ENCODE measurements at places on chromosomes 3 and 15.
A peak's percentile ranks its signal among the peaks of the same experiment; 100 is the strongest.

DNA sequence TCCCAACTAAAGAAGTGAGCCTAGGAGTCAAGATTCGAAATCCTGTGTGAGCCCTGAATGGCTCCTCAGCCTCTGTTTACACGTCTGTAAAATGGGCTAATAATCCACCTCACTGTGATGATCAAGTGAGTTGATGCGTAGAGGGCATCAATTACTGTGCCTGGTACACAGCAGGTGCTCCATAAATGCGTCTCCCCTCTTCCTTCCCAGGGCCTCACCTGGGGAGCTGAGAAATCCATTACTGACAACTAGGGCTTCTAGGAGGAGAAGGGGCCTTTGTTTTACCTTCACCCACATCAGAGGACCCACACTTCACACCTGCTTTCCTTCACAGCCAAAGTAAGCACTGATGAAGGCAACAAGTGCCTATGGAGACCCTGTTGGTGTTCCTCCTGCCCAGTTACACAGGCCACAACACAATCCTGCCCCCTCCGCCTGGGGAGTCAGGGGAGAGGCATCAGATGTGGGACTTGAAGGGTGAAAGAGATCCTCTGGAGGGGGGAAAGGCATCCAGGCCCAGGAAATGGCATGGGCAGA, 1.4 kb downstream of the CIB2 start:
- peak overlapping the region; percentile 12 for H3K27ac ChIP-seq
- H3K36me3 ChIP-seq = no peaks in the 10 kb centered on the region

GRCh38 chr15:68469162-68470048, 37.4 kb upstream of the ITGA11 start:
- no peak overlapping the region for H3K4me3 ChIP-seq
- no peaks in the 10 kb centered on the region for H3K36me3 ChIP-seq
- DNase-seq = no peak
- H3K27ac ChIP-seq = no peak overlapping the region

DNA sequence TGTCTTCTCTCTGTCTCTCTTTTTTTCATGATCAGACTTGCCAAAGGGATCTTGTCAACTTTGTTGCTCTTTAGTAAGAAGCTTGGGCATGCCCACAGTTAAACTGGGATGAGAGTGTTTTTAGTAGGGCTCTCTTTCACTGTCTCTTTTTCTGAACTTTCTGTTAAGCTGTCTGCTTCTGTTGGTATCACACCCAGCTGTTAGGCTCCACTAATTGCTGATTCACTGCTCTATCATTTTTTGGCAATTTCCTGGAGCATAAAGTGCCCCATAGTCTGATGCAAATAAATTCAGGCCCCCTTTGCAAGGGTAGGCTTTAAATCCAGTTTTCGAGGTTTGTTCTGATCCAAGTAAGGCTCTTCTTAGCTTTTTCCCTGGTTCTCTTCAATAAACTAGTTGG, 360.4 kb upstream of the ADAMTS9 start:
- no peaks in the 10 kb centered on the region for H3K36me3 ChIP-seq
- no peaks in the 10 kb centered on the region for H3K27me3 ChIP-seq
- no peak for DNase-seq
- H3K27ac ChIP-seq = no peak overlapping the region
- H3K4me3 ChIP-seq = no peak overlapping the region
- no peaks in the 10 kb centered on the region for H3K4me1 ChIP-seq

DNA sequence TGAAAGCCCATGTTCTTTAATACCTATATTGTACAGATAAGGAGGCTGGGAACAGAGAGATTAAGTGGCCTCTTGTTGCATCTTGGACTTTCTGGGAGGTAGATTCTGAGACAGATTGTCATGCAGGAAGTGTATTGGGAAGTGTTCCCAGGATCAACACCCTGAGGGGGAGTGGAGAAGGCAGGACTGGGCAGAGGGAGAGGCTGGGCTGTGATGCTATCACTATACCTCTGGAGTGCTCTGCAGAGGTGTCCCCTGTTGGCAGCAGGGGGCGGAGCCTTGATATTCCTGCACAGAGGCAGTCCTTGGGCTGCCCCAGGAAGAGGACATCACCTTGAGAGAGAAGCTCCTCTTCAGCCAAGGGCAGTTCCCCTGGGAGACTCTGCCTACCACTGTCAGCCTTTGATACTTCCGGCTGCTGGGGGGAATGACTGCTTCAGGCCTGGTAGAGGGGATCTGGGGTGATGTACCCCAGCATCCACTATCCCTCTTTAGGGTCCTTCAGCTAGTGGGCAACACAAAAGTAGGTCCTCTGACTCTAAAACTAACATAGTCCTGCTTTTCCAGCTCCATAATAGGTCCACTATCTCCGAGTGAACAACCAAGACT, 97.4 kb upstream of the RNU6-1 start:
- H3K36me3 ChIP-seq = no peaks in the 10 kb centered on the region
- H3K27ac ChIP-seq = no peak overlapping the region
- H3K27me3 ChIP-seq = peaks cover 4% of the 10 kb centered on the region

- H3K4me3 ChIP-seq = no peak overlapping the region
- H3K36me3 ChIP-seq = no peaks in the 10 kb centered on the region
- H3K4me1 ChIP-seq = no peaks in the 10 kb centered on the region
These were observed 306.8 kb downstream of the NTRK3 start for GRCh38 chr15:87949575-87950223.

DNA sequence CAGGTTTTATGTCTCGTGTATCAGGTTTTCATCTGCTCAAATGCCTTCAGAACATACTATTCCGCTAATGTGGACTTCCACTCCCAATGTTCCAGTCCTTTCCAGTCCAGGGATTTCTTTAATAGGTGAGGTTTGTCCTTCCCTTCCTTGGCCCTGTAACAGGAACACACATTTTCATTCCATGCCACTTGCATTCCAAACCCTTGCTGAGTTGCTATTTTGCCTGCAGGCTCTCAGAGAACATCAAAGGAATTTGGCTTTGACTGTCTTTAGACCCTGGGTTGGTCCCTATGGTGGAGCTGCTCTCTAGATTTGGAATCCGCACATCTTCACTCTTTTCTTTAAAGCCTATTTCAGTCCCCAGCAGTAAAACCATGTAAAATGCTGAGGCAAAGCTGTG, 12.3 kb upstream of the ALCAM start:
- H3K27ac ChIP-seq = no peak overlapping the region
- H3K27me3 ChIP-seq = peaks cover 9% of the 10 kb centered on the region
- H3K4me1 ChIP-seq = peaks cover 8% of the 10 kb centered on the region

GRCh38 chr15:42143866-42144625, 12.4 kb downstream of the PLA2G4F start:
- DNase-seq = no peak
- H3K27ac ChIP-seq = no peak overlapping the region
- no peak overlapping the region for H3K4me3 ChIP-seq
- H3K27me3 ChIP-seq = peaks cover 31% of the 10 kb centered on the region

- no peaks in the 10 kb centered on the region for H3K27me3 ChIP-seq
- no peaks in the 10 kb centered on the region for H3K36me3 ChIP-seq
- H3K4me1 ChIP-seq = no peaks in the 10 kb centered on the region
These were observed 127.5 kb upstream of the STRIT1 start for GRCh38 chr3:155420881-155421486.

DNA sequence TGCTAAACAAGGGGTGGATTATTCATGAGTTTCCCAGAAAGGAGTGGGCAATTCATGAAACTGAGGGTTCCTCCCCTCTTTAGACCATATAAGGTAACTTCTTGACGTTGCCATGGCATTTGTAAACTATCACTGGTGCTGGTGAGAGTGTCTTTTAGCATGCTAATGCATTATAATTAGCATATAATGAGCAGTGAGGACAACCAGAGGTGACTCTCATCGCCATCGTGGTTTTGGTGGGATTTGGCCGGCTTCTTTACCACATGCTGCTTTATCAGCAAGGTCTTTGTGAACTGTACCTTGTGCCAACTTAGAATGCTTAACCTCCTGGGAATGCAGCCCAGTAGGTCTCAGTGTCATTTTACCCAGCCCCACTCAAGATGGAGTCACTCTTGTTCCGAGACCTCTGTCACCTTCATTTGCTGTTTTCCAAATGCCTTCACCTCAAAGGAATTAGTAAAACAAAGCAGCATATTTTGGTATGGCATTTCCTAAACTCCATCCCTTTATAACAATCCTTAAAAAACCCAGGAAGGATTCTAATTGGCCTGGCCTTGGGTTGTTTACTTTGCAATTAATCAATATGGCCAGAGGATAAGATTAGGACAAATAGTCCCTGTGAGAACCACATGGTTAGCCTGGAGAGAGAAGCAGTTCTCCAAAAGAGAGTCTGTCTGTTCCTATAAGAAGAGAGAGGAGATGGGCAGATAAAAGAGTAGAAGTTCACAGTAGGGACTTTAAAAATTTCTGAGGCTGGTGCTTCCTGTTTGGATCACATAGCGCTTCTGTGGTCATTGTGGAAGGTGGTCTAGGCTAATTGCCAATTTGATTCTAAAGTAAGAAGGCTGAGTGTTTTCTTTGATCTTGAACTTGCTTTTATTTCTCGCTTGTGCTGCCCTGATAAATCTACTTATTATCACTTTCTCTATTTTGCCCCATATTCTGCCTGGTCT, 155.2 kb upstream of the EOMES start:
- DNase-seq = no peak
- H3K27me3 ChIP-seq = no peaks in the 10 kb centered on the region
- no peak overlapping the region for H3K27ac ChIP-seq
- H3K4me3 ChIP-seq = no peak overlapping the region

GRCh38 chr3:115766587-115767482, 143.5 kb downstream of the GAP43 start:
- no peak overlapping the region for H3K27ac ChIP-seq
- DNase-seq = no peak
- no peak overlapping the region for H3K4me3 ChIP-seq
- no peaks in the 10 kb centered on the region for H3K4me1 ChIP-seq
- H3K36me3 ChIP-seq = no peaks in the 10 kb centered on the region

GRCh38 chr3:134896696-134897095, 101.6 kb downstream of the EPHB1 start:
- H3K27ac ChIP-seq = no peak overlapping the region
- H3K4me3 ChIP-seq = no peak overlapping the region
- no peaks in the 10 kb centered on the region for H3K4me1 ChIP-seq
- no peak for DNase-seq

- H3K27ac ChIP-seq = no peak overlapping the region
- H3K4me1 ChIP-seq = no peaks in the 10 kb centered on the region
- H3K4me3 ChIP-seq = no peak overlapping the region
- H3K36me3 ChIP-seq = no peaks in the 10 kb centered on the region
These were observed 20.1 kb upstream of the CD96 start for GRCh38 chr3:111521891-111522290.

GRCh38 chr3:13083898-13084297, 10.7 kb upstream of the IQSEC1 start:
- DNase-seq = no peak
- no peaks in the 10 kb centered on the region for H3K4me1 ChIP-seq
- H3K27me3 ChIP-seq = peaks cover 3% of the 10 kb centered on the region
- no peak overlapping the region for H3K27ac ChIP-seq

DNA sequence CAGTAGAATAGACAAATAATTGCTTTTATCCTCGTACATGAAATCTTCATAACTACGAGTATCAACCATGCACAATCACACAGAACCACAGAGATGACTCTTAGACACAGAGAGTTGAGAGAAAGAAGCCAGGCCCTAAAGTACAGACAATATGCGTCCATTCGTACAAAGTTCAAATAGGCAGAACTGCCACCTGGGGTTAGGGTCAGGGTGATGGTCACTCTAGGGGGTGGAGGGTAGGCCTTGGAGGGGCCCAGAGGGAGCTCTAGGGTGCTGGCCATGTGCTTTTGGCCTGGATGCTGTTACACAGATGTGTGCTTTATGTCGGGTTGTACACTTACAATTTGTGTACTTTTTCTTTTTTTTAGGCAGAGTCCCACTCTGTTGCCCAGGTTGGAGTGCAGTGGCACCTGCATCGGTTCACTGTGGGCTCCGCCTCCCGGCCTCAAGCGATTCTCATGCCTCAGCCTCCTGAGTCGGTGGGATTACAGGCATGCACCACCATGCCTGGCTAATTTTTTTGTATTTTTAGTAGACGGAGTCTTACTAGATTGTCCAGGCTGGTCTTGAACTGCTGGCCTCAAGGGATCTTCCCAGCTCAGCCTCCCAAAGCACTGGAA, 65.9 kb upstream of the KLF13 start:
- H3K4me1 ChIP-seq = peaks cover 70% of the 10 kb centered on the region
- H3K36me3 ChIP-seq = no peaks in the 10 kb centered on the region
- no peak overlapping the region for H3K4me3 ChIP-seq
- no peak overlapping the region for H3K27ac ChIP-seq

DNA sequence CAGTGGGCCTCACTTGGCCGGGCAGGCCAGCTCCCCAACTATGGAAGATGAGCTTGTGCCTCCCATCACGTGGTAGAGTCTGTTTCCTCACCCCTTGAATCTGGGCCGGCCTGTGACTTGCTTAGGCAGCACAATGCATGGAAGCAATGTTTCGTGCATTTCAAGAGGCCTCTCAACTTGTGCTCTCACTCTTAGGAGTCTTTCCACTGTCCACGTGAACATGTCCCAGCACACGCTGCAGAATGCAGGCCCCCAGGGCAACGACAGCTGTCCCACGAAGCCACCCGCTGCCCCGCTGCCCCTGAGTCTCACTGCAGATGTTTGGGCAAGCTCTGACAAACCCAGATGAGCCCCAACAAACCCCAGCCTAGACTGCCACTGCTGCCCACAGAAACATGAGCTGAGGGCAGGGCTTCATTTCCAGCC, 27.2 kb upstream of the SLC41A3 start:
- DNase-seq = no peak
- no peaks in the 10 kb centered on the region for H3K36me3 ChIP-seq
- no peaks in the 10 kb centered on the region for H3K4me1 ChIP-seq
- no peak overlapping the region for H3K4me3 ChIP-seq
- H3K27me3 ChIP-seq = no peaks in the 10 kb centered on the region
- no peak overlapping the region for H3K27ac ChIP-seq

GRCh38 chr15:25243800-25244097, 195.1 kb downstream of the UBE3A start:
- no peak for DNase-seq
- H3K27me3 ChIP-seq = no peaks in the 10 kb centered on the region
- no peak overlapping the region for H3K4me3 ChIP-seq
- H3K27ac ChIP-seq = no peak overlapping the region
- no peaks in the 10 kb centered on the region for H3K36me3 ChIP-seq
- H3K4me1 ChIP-seq = no peaks in the 10 kb centered on the region

- no peaks in the 10 kb centered on the region for H3K4me1 ChIP-seq
- no peak overlapping the region for H3K4me3 ChIP-seq
- no peaks in the 10 kb centered on the region for H3K36me3 ChIP-seq
- no peak for DNase-seq
- H3K27me3 ChIP-seq = no peaks in the 10 kb centered on the region
These were observed 1398.0 kb upstream of the ALCAM start for GRCh38 chr3:103968751-103969150.

- H3K27ac ChIP-seq = no peak overlapping the region
- no peaks in the 10 kb centered on the region for H3K27me3 ChIP-seq
- no peaks in the 10 kb centered on the region for H3K36me3 ChIP-seq
- no peaks in the 10 kb centered on the region for H3K4me1 ChIP-seq
These were observed 370.4 kb downstream of the TUSC7 start for GRCh38 chr3:117079997-117080396.

DNA sequence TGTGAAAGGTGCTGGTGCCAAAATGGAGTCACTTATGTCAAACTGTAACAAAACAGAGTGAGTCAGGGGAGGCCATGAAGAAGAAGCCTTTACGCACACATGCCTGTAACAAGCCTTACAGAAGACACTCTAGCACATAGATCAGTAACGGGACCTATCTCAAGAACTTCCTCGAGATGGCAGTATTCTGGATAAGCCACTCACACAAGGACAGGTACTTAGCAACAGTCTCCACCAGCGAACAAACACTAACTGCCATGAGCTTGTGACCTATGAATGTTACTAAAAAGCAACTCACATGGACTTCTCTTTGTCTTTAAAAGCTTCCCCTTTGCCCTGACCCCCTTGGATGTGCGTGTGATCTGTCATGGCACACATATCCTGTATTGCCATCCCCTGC, 235.1 kb downstream of the CD47 start:
- no peaks in the 10 kb centered on the region for H3K36me3 ChIP-seq
- no peaks in the 10 kb centered on the region for H3K27me3 ChIP-seq
- H3K4me3 ChIP-seq = no peak overlapping the region
- no peaks in the 10 kb centered on the region for H3K4me1 ChIP-seq
- no peak overlapping the region for H3K27ac ChIP-seq

Measured in T-cell (primary cell).